ENCODE measurements at places on chromosomes 11 and 22. TPM values are rescaled to one million over a fixed set of nuclear protein-coding genes. Genes with fewer than 3 reads are reported as not detected.

- no peak overlapping the region for H3K4me3 ChIP-seq
- no peaks in the 10 kb centered on the region for H3K4me1 ChIP-seq
- no peaks in the 10 kb centered on the region for H3K27me3 ChIP-seq
- H3K36me3 ChIP-seq = no peaks in the 10 kb centered on the region
Measured at GRCh38 chr11:125397421-125397820, 98.6 kb downstream of the FEZ1 start.

OR8G1 gene
- total RNA-seq = not detected

GRCh38 chr11:94910779-94911178 lies 62.6 kb downstream of the CWC15 start:
- no peaks in the 10 kb centered on the region for H3K36me3 ChIP-seq
- H3K4me3 ChIP-seq = no peak overlapping the region
- no peaks in the 10 kb centered on the region for H3K4me1 ChIP-seq
- H3K27me3 ChIP-seq = no peaks in the 10 kb centered on the region
- no peak overlapping the region for H3K27ac ChIP-seq

- no peak for DNase-seq
- H3K4me1 ChIP-seq = no peaks in the 10 kb centered on the region
- H3K4me3 ChIP-seq = no peak overlapping the region
- no peaks in the 10 kb centered on the region for H3K27me3 ChIP-seq
- no peaks in the 10 kb centered on the region for H3K36me3 ChIP-seq
Measured at GRCh38 chr11:74570266-74571061, 21.9 kb upstream of the POLD3 start.

DNA sequence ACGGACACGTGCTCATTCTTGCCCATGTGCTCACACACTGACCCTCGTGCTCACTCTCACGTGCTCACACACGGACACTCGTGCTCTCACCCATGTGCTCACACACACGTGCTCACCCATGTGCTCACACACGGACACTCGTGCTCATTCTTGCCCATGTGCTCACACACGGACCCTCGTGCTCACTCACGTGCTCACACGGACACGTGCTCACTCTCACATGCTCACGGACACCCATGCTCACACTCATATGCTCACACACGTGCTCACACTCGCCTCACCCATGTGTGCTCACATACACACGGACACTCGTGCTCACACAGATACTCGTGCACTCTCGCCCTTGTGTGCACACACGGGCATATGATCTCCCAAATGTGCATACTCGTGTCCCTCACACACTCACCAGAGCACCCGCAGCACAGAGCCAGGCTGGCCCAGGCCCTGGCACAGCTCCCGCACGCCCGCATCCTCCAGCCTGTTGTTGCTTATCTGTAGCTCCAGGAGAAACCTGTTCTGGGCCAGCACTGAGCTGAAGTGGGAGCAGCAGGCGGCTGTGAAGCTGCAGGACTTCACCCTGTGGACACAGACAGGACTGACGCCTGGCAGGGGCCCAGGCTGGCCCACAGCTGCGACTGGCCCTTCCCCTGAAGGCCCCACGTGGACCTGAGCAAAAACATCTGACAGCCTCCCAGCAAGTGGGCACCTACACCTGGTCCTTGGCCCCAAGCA lies 9.3 kb downstream of the RNH1 start:
- H3K4me1 ChIP-seq = peaks cover 10% of the 10 kb centered on the region
- H3K27me3 ChIP-seq = no peaks in the 10 kb centered on the region
- no peaks in the 10 kb centered on the region for H3K36me3 ChIP-seq
- no peak overlapping the region for H3K27ac ChIP-seq
- DNase-seq = no peak

DNA sequence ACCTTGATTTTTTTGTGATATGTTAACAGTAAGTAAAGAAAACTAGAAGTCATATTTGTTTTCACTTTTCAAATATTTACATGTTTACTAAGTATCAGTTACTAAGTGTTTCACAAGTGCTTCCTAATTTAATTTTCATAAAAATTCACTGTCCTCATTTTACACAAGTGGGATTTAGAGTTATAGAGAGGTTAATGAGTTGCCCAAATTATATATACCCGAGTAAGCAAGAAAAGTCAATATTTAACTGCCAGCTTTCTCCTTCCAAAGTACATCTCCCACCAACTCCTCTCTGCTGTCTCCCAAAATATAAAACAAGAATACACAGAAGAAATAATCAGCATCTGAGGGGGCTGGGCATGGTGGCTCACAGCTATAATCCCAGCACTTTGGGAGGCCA lies 896.7 kb upstream of the ANO3 start:
- no peak overlapping the region for H3K4me3 ChIP-seq
- H3K36me3 ChIP-seq = no peaks in the 10 kb centered on the region
- DNase-seq = no peak
- no peaks in the 10 kb centered on the region for H3K4me1 ChIP-seq

NLRX1 gene
- 15.7 TPM for total RNA-seq

- H3K27ac ChIP-seq = no peak overlapping the region
- H3K4me1 ChIP-seq = no peaks in the 10 kb centered on the region
- peaks cover 5% of the 10 kb centered on the region for H3K27me3 ChIP-seq
- no peaks in the 10 kb centered on the region for H3K36me3 ChIP-seq
- H3K4me3 ChIP-seq = no peak overlapping the region
Measured at GRCh38 chr11:79241205-79241851, 199.5 kb downstream of the TENM4 start.

GRCh38 chr11:126224647-126225294 lies 13.2 kb downstream of the FAM118B start:
- no peak overlapping the region for H3K4me3 ChIP-seq
- H3K36me3 ChIP-seq = no peaks in the 10 kb centered on the region
- DNase-seq = no peak
- H3K4me1 ChIP-seq = no peaks in the 10 kb centered on the region
- peak overlapping the region; percentile 72 for H3K27ac ChIP-seq

DNA sequence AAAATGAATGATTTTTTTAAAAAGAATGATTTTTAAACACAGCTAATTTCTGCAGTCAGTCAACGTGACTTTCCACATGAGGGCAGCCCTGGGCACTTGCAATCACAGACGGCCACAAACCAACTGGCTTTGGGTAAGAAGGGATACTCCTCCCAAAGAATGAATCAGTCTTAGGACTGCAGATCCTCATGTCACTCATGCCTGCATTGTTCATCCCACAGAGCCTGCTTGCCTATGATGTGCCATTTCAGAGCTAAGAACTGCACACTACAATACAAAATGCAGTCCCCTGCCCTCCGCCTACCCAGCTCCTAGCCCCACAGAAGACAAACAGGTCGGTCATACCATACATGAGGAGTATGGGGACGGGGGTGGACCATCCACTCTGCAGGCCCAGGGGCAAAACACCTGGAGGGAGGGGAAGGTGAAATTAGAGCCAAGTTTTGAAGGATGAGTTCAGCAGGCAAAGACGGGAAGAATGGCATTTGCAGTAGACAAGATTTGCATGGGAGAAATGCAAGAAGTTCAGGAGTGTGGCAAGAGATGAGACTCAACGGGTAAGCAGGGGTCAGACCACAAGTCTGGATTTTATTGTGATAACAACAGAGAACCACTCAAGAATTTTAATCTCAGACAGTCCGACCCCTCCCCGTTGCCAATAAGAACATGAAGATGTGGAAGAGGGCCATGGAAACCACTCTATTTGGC lies 24.7 kb downstream of the PACSIN2 start:
- H3K4me1 ChIP-seq = peaks cover 71% of the 10 kb centered on the region
- H3K27ac ChIP-seq = no peak overlapping the region
- no peaks in the 10 kb centered on the region for H3K36me3 ChIP-seq
- no peak overlapping the region for H3K4me3 ChIP-seq

GRCh38 chr11:112652786-112653390 lies 308.3 kb upstream of the NCAM1 start:
- H3K36me3 ChIP-seq = no peaks in the 10 kb centered on the region
- H3K27me3 ChIP-seq = no peaks in the 10 kb centered on the region
- H3K4me1 ChIP-seq = no peaks in the 10 kb centered on the region
- no peak for DNase-seq
- H3K27ac ChIP-seq = no peak overlapping the region

GRCh38 chr11:29448246-29448877 lies 568.5 kb downstream of the KCNA4 start:
- H3K4me3 ChIP-seq = no peak overlapping the region
- no peaks in the 10 kb centered on the region for H3K27me3 ChIP-seq
- no peak overlapping the region for H3K27ac ChIP-seq
- DNase-seq = no peak
- H3K4me1 ChIP-seq = no peaks in the 10 kb centered on the region

DNA sequence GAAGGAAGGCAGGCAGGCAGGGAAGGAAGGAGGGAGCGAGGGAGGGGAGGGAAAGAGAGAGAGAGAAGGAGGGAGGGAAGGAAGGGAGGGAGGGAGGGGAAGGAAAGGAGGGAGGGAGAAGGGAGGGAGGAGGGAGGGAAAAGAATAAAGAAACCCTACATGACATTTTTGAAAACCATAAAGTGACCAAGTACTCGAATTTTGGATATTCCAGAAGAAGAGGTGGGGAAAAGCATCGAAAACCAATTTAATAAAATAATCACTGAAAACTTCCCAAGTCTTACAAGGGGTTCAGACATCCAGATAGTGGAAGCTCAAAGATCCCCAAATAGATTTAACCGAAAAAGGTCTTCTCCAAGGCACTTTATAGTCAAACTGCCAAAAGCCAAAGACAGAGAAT lies 11.7 kb downstream of the GDPD4 start:
- no peak overlapping the region for H3K27ac ChIP-seq
- H3K36me3 ChIP-seq = no peaks in the 10 kb centered on the region
- no peak for DNase-seq
- no peak overlapping the region for H3K4me3 ChIP-seq
- no peaks in the 10 kb centered on the region for H3K27me3 ChIP-seq

CCDC81 gene
- total RNA-seq = 2.6 TPM

DNA sequence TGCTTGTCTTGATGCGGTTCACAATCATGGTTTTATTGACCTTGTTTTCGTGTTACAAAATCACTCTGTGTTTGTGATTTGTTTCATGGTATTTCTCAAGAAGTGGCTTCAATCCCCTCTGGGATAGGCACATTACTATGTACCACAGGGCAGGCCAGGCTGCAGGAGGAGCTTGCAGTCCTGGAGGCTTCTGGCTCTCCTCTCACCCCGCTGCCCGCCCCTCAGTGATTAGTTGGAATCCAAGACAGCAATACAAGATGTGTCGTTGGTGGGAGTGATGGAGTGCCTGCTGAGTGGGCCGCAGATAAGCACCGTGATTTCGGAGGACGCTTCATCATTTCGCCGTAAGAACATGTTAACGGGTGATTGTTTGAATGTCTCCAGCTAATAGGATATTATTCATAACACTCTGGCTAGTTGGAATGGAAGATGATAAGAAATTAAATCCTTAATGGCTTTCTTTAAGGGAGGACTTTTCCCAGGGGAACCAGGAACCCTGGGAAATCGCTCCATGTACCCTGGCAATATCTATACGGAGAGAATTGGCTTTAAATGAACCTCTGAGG lies 384.4 kb downstream of the MIAT start:
- H3K27ac ChIP-seq = no peak overlapping the region
- no peak for DNase-seq
- no peak overlapping the region for H3K4me3 ChIP-seq
- peaks cover 58% of the 10 kb centered on the region for H3K27me3 ChIP-seq

- no peak overlapping the region for H3K27ac ChIP-seq
- no peaks in the 10 kb centered on the region for H3K4me1 ChIP-seq
- H3K27me3 ChIP-seq = peaks cover 48% of the 10 kb centered on the region
- DNase-seq = no peak
- H3K4me3 ChIP-seq = no peak overlapping the region
- H3K36me3 ChIP-seq = no peaks in the 10 kb centered on the region
Measured at GRCh38 chr11:125345421-125346178, 150.5 kb downstream of the FEZ1 start.

DNA sequence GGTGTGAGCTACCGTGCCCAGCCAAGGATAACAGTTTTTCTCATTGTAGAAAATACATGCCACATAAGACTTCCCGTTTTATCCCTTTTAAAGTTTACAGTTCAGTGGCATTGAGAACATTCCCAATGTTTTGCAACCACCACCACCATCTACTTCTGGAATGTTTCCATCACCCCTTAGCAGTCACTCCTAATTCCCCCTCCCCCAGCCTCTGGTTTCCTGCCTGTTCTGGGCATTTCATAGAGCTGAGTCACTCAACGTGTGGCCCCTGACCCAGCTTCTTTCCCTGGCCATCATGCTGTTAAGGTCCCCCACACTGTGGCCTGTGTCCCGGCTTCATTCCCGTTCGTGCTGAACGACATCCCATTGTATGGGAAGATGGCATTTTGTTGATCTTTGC lies 30.7 kb downstream of the FGF4 start:
- H3K36me3 ChIP-seq = no peaks in the 10 kb centered on the region
- peaks cover 53% of the 10 kb centered on the region for H3K27me3 ChIP-seq
- no peak for DNase-seq
- H3K4me3 ChIP-seq = no peak overlapping the region
- H3K27ac ChIP-seq = no peak overlapping the region

ANGPTL5 gene
- total RNA-seq = 0.09 TPM

GRCh38 chr11:7518811-7519562 lies 5.2 kb downstream of the PPFIBP2 start:
- H3K4me1 ChIP-seq = peaks cover 6% of the 10 kb centered on the region
- no peaks in the 10 kb centered on the region for H3K27me3 ChIP-seq
- H3K36me3 ChIP-seq = no peaks in the 10 kb centered on the region
- DNase-seq = no peak
- no peak overlapping the region for H3K27ac ChIP-seq
- no peak overlapping the region for H3K4me3 ChIP-seq

DNA sequence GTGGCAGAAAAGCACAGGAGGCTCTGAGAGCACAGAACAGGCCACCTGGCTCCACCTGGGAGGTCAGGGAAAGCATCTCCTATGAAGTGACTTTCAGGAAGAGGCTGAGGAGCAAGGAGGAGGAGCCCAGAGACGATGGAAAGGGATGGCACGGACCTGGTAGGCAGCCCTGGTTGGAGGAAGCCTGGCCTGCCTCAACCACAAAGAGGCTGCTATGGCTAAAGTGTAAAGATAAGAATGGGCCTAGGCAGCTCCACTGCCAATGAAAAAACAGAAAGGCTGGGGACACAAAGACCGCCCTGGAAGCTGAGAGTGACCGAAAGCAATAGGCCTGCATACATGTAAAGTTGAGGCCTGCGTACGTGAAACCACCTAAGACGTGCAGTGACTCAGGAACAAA lies 31.2 kb upstream of the ETS1 start:
- DNase-seq = no peak
- H3K27ac ChIP-seq = no peak overlapping the region
- no peaks in the 10 kb centered on the region for H3K4me1 ChIP-seq
- no peaks in the 10 kb centered on the region for H3K27me3 ChIP-seq
- no peak overlapping the region for H3K4me3 ChIP-seq

DEUP1 gene
- total RNA-seq = 0.50 TPM

FOLR3 gene
- total RNA-seq = 0.32 TPM

DNA sequence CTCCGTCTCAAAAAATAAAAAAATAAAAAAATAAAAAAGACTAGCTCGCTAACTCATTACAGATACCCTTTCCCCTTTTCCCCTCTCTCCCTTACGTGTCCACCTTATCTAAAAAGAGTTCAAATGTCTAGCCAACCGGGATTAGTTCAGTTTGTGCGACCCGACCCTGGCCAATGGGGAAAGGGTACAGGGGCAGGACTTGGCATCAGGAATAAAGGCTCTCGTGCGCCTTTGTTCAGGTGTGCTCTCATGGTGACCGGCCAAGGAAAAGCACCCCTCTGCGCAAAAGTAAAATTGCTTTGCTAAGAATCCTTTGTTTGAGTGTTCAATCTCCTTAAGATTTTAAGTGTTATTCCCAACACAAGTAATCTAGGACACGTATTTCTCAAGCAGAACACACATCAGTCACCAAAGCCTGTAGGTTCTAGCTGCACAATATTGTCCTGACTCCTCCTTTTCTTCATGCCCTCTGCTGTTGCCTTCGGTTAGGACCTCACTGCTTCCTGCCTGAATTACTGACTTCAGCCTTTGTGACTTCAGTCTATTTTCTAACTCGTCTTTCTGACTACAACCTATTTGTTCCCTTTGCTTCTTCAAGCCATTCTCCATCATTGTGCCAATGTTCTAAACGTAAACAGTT lies 20.7 kb upstream of the CECR2 start:
- H3K4me1 ChIP-seq = no peaks in the 10 kb centered on the region
- no peak overlapping the region for H3K27ac ChIP-seq
- H3K4me3 ChIP-seq = no peak overlapping the region
- H3K36me3 ChIP-seq = no peaks in the 10 kb centered on the region

CEP126 gene
- total RNA-seq = 3.6 TPM

C11orf87 gene
- total RNA-seq = not detected
